Right ventricle myocardium superior (tissue), 1 donor: ENCODE measurements at places on chromosomes 13 and 19. TPM values are rescaled to one million over a fixed set of nuclear protein-coding genes. Genes with fewer than 3 reads are reported as not detected.

DNA sequence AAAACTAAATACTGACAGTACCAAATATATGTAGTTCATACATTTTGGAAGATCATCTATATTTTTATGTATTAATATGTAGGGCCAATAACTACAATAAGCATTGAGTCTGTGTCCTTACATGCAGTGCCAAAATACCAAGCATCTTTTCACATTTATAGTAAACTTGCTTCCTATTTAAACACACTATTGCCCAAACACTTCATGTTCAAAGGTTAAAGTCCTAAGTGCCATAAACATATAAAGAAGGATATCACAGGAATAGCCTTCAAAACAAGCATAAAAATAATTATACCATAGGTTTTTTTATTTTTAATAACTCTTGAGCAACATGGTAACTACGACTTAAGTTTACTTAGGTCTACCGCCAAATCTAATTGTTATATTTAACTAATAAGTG, 27.1 kb downstream of the EXOSC8 start:
- no peak for DNase-seq

GRCh38 chr13:99740251-99740979, 231.2 kb downstream of the ZIC5 start:
- DNase-seq: no peak

DNA sequence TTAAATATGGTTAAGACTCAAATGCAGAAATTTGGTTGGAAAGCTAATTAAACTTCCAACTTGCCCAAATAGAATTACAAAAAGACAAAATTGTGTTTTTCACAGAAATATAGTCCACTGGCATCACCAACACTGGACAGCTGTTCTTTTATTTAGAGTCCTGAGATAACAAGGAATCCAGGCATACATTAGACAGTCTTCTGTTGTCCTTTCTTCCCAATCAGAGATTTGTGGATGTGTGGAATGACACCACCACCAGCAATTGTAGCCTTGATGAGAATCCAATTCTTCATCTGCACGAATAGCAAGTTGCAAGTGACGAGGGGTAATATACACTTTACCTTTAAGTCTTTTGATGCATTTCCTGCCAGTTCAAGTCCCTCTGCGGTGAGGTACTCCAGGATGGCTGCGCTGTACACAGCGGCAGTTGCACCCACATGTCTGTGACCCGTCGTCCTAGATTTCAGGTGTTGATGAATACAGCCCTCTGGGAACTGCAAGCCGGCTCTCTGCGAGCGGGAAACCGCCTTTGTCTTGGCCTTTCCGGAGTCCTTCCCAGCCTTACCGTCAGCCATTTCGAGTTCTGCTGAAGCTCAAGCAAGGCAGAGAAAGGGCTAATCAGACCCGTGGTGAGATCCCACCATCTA, 14.7 kb downstream of the UBAC2 start:
- no peak for DNase-seq

DNA sequence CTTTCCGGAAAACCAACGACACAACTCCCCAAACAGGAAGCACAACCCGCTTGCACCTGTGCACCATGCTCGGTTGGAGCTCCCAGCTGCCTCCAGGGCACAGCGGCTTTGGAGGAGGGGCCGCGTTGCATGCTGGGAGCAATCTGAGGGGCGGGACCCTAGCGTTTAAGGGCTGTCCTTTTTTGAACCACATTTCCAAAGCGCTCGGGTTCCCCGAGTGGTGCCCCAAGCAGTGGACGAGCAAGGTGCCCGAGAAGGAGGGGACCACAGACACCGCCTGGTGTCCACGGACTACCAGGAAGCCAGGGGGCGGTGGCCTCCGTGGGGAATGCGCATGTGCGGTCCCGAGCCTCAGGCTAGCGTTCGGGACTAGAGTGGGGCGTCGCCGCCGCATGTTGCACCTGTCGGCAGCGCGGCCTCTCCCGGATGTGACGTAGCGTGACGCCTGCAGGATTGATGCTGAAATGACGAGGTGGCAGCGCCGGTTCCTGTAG, 11.9 kb upstream of the ZNF57 start:
- DNase-seq: peak; percentile 46

GRCh38 chr13:99800011-99800410, 171.6 kb downstream of the ZIC5 start:
- DNase-seq: no peak

GRCh38 chr13:25945596-25945995, 106.2 kb downstream of the SHISA2 start:
- no peak for DNase-seq

DNA sequence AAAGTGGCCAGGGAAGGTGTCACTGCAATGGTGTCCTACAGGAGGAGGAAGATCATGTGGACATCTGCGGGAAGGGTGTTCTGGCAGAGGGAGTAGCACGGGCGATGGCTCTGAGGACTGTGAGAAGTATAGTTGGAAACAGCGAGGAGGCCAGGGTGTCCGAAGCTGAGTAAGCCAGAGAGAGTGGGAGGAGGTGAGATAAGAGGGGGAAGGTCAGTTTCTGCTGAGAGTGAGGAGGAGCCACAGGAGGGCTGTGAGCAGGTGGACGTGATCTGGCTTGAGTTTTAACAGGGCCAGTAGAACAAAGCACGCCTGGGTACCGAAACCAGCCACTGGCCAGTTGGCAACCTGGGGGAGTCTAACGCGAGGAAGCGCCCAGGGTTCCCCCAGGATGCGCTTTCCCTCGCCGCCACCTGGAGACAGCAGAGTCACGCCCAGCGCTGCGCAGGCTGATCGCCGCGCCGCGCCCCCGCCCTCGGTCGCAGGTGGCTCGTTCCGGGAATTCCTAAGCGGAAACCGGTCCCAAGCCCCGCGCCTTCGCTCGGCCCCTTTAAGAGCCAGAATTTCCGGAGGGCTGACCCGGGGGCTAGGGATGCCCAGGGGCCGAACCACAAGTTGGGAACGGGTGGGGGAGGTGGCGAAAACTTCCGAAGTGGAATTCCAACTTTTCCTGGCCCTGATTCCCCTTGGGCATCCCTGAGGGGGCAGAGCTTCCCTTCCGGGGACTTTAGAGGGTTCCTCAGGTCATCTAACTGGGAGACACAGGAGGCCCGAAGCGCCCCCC, 1.1 kb upstream of the LSR start:
- no peak for DNase-seq

DNA sequence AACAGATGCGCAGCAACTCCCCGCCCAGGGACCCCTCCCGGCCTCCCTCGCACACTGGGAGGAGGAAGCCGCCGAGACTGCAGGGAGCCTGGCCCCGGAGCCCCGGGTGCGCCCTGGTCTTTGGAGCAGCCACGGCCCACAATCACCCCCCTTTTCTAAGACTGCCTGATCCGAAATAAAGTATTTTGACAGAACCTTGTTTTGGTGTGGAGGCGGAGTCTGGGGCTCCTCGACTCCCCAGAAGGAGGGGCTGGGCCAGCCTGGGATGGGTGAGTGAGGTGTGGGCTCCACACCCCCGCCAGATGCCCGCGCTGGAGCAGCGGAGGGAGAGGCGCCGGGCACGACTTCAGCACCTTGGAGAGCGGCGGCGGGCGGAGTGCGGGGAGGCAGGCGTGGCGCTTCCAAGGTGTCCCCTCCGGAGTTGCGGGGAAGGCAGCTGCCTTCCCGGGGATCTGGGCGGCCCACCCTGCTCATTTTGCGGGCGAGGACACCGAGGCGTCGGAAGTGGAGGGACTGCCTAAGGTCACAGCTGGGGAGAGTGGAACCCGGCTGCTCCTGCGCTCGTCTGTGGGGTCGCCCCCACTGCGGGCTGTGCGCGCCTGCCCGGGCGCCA, 9.4 kb downstream of the SIRT6 start:
- peak; percentile 68 for DNase-seq

DNA sequence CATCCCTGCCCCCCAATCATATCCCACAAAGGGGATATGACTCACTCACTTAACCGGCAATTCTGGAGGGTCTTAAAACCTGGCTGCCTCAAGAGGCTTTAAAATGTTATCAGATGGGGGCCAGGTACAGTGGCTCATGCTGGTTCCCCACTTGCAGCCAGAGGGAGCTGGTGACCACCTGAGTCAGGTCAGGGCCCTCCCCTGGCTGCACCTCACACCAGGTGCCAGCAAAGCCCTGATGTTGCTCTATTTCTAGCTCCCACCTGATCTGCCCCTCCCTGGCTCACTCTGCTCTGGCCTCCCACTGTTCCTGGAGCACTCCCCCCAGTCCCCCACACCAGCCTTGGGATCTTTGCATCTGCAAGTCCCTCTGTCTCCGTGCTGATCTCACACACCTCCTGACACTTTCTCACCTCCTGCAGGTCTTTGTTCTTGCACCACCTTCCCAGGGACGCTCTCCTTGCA, 14.2 kb downstream of the HPN start:
- peak; percentile 26 for DNase-seq

DNA sequence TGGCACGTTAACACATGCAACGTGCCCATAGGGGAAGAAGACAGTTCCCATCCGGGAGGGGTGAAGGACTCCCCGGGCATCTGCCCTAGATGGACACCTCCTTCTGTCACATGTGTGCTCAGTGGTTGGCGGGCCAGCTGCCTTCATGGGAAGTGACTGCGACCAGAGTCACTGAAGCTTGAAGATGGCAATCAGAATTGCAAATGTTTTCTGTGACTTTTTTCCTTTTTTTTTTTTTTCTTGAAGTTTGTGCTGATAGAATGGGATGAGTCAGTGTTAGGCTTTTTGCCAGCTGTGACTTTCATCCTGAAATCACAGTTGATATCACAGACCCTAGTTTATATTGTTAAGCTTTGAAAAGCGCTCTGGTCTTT, 109.2 kb upstream of the MCF2L start:
- no peak for DNase-seq

- DNase-seq: no peak
Measured at GRCh38 chr19:53991224-53992113, at the start of gene CACNG6. TSS of gene CACNG6 (plus strand) at chr19:53991637. CDS start at chr19:53992878, 1,241 bp downstream.

- DNase-seq: no peak
Measured at GRCh38 chr19:51559240-51559639, 11.8 kb upstream of the ZNF175 start.

Gene ZSCAN1
- total RNA-seq: not detected

Gene ZNF304
- 7.5 TPM for total RNA-seq
